ENCODE measurements at places on chromosomes 2 and 18.

GRCh38 chr2:212665948-212666347, 127.3 kb upstream of the ERBB4 start:
- no peak for DNase-seq

GRCh38 chr2:174882416-174882815, 118.1 kb upstream of the CHRNA1 start:
- no peak for DNase-seq

- DNase-seq = no peak
Measured at GRCh38 chr18:48801728-48802542, 148.8 kb downstream of the SMAD7 start.

DNA sequence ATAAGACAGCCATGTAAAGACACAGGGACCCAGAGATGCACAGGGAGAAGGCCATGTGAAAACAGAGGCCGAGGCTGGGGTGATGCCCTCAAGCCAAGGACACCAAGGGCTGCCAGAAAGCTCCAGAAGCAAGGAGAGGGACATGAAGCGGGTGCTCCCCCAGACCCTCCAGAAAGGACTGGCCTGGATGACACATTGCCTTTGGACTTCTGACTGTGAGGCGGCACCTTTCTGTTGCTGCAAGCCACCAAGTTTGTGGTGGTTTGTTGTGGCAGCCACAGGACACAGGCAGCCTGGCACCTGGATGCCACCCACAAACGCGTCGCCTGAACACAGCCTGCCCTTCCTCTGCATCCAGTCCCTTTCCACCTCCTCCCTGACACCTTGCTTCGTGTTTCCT, 67.1 kb downstream of the RHOB start:
- no peak for DNase-seq

- DNase-seq = no peak
Measured at GRCh38 chr2:160305081-160305750, 105.1 kb upstream of the ITGB6 start.

- no peak for DNase-seq
Measured at GRCh38 chr2:142535311-142535710, 342.2 kb upstream of the KYNU start.

DNA sequence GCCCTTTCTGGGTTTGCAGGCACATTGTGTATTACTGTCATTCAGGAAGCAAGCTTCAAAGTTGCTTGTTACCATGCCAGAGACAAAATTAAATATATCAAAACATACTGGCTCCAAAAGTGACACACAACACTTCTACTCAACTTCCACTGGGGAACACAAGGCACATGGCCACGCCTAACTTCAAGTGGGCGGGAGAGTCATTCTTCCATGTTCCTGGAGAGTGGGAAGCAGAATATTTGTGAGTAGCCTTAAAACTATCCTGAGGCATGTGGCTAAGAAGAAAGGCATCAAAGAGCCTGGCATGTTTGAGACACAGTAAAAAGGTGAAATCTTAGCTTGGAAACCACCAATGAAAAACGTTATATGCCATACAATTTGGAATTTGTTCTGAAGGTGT, 90.5 kb upstream of the TACR1 start:
- peak; percentile 28 for DNase-seq

- no peak for DNase-seq
Measured at GRCh38 chr2:220096406-220096805, 469.0 kb downstream of the SLC4A3 start.

DNA sequence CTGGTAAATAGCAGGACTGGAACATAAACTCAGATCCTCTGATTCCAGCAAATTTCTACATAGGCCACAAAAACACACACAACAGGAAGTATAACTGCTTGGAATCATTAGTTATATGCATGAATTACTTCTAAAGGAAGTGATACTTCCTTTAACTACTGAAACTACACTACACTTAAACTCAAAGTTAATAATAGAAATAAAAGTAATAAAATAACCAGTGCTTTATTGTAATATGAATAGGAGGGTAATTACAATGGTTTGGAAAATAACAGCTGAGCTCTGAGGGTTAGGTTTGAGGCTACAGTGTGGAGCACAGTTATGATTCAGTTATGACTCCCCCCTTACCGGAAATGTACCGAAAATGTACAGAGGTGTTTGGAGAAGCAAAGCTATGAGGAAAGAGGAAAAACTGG, 18.5 kb upstream of the POLI start:
- DNase-seq = no peak

DNA sequence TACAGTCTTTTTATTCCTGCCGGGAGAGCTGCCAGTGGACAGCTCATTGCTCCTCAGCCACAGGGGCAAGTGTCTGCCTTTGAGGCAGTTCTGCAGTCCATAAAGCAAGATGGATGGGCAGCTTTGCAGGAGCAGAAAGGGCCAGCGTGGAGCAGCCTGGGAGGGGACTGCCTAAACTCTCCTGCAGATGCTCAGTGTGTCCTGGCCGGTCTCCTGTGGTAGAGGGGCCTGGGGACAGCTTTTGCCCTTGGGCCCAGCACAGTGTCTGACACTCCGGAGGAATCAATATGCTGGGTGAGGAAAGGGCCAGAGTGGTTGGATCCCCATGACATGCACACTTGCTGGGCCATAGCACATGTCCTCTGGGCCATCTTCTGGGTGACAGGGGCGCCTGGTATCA, 65.7 kb upstream of the DAPL1 start:
- no peak for DNase-seq

- peak; percentile 8 for DNase-seq
Measured at GRCh38 chr2:62738981-62739936, 33.7 kb downstream of the EHBP1 start.

- no peak for DNase-seq
Measured at GRCh38 chr2:74886811-74887210, 52.9 kb downstream of the HK2 start.

GRCh38 chr18:10336749-10337350, 117.6 kb upstream of the APCDD1 start:
- DNase-seq = no peak

DNA sequence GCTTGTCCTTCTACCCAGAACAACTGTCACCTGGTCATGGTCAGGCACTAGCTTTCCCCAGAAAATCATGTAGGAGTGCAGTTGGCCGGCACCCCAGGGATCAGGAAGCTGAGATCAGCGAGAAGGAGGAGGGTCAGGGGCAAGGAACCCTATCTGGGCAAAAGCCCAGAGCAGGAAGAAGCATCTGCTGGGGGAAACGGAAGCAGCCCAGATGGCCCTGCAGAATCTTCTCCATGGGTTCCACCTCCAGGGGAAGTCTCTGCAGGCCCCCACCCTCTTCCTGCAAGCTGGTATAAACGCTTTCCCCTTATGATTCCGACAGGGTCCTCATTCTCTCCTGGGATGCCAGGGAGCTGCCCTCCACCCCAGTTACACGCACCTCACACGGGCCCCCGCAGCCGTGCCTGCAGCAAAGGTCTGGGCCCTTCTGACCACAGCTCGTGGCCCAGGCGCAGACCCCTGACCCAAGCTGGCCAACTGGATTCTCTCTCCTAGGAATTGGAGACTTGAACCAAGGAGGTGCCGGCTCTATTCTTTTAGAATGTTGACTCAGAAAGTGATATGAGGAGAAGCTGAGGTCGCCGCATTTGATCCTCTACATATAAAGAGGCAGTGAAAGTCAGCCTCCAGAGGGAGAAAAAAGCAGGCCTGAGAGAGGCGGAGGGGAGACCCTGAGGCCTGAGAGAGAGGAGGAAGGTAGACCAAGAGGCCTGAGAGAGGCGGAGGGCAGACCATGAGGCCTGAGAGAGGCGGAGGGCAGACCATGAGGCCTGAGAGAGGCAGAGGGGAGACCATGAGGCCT, 71.0 kb downstream of the STPG4 start:
- no peak for DNase-seq

DNA sequence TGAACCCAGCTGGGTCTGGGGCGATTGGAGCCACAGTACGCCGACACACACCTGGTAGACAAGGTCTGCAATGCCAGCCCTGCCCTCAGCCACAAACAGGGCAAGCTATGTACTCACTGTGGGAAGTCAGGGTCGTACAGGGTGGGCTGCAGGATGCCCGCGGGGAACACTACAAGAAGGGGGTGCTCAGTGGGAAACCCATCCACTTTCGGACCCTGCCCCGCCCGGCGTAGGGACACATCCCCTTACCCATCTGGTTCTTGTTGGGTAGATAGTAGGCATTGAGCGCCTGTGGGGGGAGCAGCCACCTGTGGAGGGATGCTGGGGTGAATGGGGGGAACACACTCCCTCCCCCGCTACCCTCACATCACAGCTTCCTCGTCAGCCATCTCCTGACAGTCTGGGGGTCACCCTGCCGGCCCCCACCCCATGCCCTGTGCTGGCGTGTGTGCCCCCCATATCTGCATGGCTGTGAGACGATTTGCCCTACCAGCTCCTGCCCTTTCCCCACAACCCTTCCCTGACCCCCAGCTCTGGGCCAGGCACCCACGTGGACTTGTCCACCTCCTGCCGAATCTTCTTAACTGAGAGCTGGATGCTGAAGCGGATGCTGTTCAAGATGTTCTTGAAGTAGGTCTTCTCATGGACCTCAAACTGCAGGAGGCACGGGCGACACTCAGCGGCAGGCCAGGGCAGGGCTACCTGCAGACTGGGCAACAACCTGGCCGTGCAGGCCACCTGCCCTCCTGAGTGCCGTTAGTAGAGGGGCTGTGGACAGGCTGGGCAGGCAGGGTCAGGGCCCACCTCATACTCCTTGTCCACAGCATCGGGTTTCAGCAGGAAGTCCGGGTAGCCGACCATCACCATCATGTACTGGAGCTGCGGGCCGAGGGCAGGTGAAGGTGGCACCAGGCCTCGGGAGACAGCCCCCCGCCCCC, 5.1 kb downstream of the ECEL1 start:
- DNase-seq = no peak

- DNase-seq = peak; percentile 90
Measured at GRCh38 chr2:196278491-196278911, 107.1 kb upstream of the STK17B start.

DNA sequence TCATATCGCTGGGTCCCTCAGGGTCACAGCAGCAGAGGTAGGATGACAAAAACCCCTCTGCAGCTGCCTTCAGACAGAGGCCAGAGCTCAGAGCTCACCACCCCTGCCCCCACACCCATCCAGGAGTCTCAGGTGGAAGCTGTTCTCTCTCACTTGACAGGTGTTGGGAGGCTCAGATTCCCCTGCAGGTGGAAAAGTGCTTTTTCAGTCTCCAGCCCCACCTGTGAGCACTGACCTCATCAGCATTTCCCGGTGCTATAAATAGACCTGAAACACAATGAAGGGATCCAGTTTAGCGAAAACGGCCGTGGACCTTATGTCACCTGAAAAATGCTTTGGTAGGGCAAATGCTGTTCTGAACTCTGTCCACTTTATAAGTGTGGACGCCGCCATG, 254.9 kb downstream of the NDUFA10 start:
- DNase-seq = no peak

DNA sequence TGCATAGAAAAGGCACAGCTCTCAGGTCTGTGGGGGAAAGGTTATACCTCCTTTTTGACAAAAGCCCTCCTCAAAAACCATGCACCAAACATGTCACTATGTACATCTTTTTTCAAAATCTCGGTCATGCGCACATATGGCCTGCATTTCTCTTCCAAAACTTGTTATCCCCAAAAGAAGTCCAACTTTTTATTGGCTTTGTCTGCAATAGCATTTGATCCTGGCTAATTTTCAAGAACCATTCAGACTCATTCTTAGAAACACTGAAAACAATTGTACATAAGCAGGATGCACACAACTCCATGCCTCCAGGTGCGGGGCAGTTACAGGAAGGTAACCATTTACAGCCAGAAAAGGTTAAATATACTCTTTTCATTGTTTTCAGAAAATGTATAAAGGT, 21.9 kb downstream of the SERTAD2 start:
- no peak for DNase-seq

GRCh38 chr2:231708773-231709635, 679 bp downstream of the PTMA start:
- no peak for DNase-seq

DNA sequence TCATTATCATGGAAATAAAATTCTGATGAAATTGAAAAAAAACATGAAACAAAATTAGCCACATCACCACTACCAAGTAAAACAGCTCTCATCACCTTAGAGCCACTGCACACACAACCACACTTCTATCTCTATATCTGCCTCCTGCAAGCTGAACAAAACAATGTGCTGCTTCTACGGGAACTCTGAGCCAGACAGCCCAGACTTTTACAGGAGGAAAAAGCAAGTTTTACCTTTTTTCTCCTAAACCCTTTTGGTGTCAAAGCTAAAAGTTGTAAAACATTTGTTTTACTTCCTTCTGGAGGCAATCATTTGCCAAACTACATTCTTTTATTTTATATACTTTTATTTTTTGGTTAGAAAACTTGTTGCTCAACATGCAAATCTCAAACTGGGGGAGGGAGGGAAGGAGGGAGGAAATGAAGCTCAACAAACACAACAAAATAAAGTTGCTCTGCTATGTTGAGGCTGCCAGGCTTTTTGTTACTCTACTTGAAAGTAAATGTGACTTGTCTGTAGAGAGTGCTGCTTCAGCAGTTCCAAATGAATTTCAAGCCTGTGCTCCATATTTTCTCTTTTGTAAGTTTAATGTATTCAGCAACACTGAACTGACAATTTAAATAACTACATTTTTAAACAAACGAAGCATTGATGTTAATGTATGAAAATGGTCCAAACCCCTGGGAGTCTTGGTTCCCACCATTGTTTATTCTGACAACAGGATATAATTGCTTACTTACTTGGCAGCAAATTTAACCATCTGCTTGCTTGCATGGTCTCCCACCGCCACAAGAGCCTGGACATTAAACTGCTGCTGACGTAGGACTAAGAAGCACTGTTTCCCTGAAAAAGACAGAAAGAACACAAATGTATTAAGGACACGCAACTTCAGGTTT, 24.5 kb downstream of the DARS1 start:
- no peak for DNase-seq

DNA sequence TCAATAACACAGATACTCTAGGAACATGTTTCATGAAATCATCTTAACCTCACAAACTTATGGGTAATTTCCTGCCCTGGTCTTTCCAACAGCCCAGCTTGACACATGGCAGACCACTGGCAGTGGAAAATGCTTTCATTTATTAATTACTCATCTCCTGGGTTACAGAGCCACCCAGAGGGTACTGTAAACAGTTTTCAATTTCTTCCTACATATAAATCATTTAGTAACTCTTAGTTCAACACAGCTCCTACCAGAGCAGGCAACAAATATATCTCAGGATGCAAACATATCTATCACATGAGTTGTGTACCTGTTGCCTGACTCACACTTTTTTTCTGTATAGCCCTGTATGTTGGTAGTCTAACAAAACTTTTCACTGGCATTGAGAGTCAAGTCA, 99.2 kb upstream of the VRK2 start:
- no peak for DNase-seq

DNA sequence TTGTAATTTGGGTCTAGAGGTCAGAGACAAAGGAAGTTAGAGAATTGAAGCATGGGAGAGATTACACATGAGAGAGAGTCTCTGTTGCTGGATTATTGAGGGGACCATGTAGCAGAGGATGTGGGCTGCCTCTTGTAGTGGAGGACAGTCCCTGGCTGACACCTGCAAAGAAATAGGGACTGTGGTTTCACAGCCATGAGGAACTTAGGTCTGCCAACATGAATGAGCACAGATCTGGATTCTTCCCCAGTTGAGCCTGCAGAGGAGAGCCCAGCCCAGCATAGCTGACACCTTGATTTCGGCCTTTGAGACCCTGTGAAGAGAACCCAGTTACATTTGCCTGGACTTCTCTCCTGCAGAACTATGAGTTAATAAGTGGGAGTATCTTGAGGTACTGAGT, 179.5 kb upstream of the TWIST2 start:
- DNase-seq = no peak

GRCh38 chr18:63017076-63017475, 301.7 kb downstream of the PHLPP1 start:
- DNase-seq = no peak

All from stromal cell of bone marrow (primary cell).